Activated naive CD4-positive, alpha-beta T cell treated with anti-CD3 and anti-CD28 coated beads, Interleukin-2, amount 10 ng/mL, durations not matched to agents 7 days and 5 days (primary cell): ENCODE measurements at places on chromosomes 4 and X.

- no peak for DNase-seq
- H3K4me3 ChIP-seq: no peak overlapping the region
- no peaks in the 10 kb centered on the region for H3K27me3 ChIP-seq
- no peak overlapping the region for H3K27ac ChIP-seq
- no peaks in the 10 kb centered on the region for H3K4me1 ChIP-seq
Measured at GRCh38 chr4:134780244-134780643, 578.7 kb upstream of the PABPC4L start.

DNA sequence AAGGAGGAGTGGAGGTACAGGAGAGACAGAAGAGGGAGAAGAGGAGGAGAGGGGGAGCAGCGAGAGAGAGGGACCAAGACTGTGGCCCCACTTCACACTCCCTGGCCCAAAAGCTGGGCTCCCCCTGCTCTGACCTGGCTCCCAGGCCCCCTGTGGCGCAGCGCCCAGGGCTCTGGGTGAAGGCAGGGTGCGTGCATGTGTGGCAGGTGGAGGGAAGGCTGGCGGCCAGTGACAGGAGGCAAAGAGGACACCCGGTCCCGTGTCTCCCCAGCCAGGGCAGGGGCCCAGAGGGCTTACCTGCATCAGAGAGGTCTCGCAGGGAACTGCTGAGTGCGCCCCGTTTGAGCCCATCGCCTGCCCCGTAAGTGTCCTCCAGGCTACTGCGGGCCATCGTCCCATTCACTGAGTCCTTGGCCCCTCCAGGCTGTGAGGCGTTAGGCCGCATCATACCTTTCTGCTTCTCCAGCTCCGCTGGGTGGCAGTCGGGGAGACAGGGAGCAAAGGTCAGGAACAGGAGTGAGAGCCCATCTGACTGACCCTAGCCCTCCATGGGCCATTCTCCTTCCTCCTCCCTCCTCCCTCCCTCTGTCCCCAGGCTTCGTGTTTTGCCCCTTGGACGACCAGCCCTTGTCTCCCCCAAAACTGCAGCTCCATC is 11.1 kb upstream of the KDM5C start:
- H3K4me3 ChIP-seq: no peak overlapping the region
- no peaks in the 10 kb centered on the region for H3K36me3 ChIP-seq
- H3K27me3 ChIP-seq: peaks cover 15% of the 10 kb centered on the region
- H3K4me1 ChIP-seq: no peaks in the 10 kb centered on the region

- no peak overlapping the region for H3K4me3 ChIP-seq
- no peaks in the 10 kb centered on the region for H3K4me1 ChIP-seq
- peaks cover 4% of the 10 kb centered on the region for H3K27me3 ChIP-seq
- no peaks in the 10 kb centered on the region for H3K36me3 ChIP-seq
- DNase-seq: no peak
Measured at GRCh38 chr4:110480746-110481271, 4.9 kb downstream of the ENPEP start.

GRCh38 chrX:3461397-3462165 is 115.1 kb upstream of the MXRA5 start:
- H3K36me3 ChIP-seq: no peaks in the 10 kb centered on the region
- no peaks in the 10 kb centered on the region for H3K27me3 ChIP-seq
- no peak overlapping the region for H3K4me3 ChIP-seq
- no peak for DNase-seq
- no peaks in the 10 kb centered on the region for H3K4me1 ChIP-seq
- no peak overlapping the region for H3K27ac ChIP-seq

GRCh38 chr4:37905533-37906169 is 14.8 kb downstream of the TBC1D1 start:
- H3K27ac ChIP-seq: no peak overlapping the region
- H3K4me1 ChIP-seq: peaks cover 5% of the 10 kb centered on the region
- no peaks in the 10 kb centered on the region for H3K27me3 ChIP-seq
- H3K4me3 ChIP-seq: no peak overlapping the region

GRCh38 chrX:13159886-13160285 is 115.5 kb upstream of the FAM9C start:
- no peaks in the 10 kb centered on the region for H3K27me3 ChIP-seq
- peaks cover 11% of the 10 kb centered on the region for H3K4me1 ChIP-seq

GRCh38 chr4:144564358-144564757 is 81.6 kb upstream of the HHIP start:
- peaks cover 4% of the 10 kb centered on the region for H3K27me3 ChIP-seq
- no peaks in the 10 kb centered on the region for H3K4me1 ChIP-seq
- no peak overlapping the region for H3K27ac ChIP-seq

GRCh38 chr4:915041-915474 is 17.1 kb downstream of the GAK start:
- H3K4me3 ChIP-seq: peak overlapping the region; percentile 19
- DNase-seq: no peak
- H3K27me3 ChIP-seq: no peaks in the 10 kb centered on the region
- H3K36me3 ChIP-seq: peaks cover 27% of the 10 kb centered on the region

DNA sequence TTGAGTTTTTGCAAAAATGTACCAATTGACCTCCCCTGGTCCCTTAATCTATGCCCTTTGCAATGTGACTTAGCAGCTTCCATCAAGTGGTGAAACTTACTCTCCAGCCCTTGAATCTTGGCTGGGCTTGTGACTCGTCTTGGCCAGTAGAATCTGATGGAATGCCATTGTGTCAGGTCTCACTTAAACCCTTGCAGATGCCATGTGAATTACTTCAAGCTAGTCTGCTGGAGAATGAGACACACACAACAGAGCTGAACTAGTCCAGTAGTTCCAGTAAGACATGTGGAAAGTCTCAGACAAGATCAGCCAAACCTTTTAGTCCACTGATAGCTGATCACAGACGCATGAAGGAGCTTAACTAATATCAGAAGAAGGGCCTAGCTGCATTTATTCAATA is 567.8 kb upstream of the CPEB2 start:
- H3K4me3 ChIP-seq: no peak overlapping the region
- H3K4me1 ChIP-seq: no peaks in the 10 kb centered on the region
- no peaks in the 10 kb centered on the region for H3K36me3 ChIP-seq

- no peak for DNase-seq
- H3K27ac ChIP-seq: no peak overlapping the region
- no peaks in the 10 kb centered on the region for H3K4me1 ChIP-seq
- H3K27me3 ChIP-seq: peaks cover 37% of the 10 kb centered on the region
- H3K4me3 ChIP-seq: no peak overlapping the region
- H3K36me3 ChIP-seq: no peaks in the 10 kb centered on the region
Measured at GRCh38 chr4:82403725-82404124, 26.5 kb downstream of the HNRNPDL start.

DNA sequence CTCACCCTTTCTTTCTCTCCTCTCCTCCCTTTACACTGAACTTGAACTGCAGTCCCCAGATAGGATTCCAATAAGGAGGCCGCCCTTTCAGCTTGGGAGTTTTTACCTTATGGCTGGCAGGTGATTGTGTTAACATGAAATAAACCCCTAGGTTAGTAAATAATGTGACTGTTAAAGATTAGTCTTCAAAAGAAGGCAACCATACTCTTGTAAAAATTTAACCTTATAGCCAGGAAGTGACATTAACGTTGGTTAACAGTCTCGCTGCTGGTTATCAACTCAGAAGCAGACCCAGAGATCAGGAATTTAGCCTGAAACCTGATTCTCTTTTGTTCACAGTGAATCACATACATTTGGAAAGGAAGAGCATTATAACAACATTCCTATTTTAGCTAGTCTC is 15.2 kb downstream of the FHDC1 start:
- no peaks in the 10 kb centered on the region for H3K4me1 ChIP-seq
- no peak overlapping the region for H3K27ac ChIP-seq
- DNase-seq: no peak
- no peaks in the 10 kb centered on the region for H3K36me3 ChIP-seq
- H3K4me3 ChIP-seq: no peak overlapping the region
- peaks cover 42% of the 10 kb centered on the region for H3K27me3 ChIP-seq

DNA sequence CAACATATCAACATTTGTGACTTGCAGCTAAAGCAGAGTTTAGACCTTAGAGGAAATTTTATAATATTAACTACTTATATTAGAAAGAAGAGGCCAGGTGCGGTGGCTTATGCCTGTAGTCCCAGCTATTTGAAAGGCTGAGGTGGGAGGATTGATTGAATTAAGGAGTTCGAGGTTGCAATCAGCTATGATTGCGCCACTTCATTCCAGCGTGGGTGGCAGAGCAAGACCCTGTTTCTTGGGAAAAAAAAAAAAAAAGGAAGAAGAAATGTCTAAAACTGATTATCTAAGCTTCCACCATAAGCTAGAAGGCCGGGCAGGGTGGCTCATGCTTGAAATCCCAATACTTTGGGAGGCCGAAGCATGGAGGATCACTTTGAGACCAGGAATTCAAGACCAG is 42.0 kb upstream of the USP9X start:
- no peak overlapping the region for H3K4me3 ChIP-seq
- no peak overlapping the region for H3K27ac ChIP-seq
- H3K27me3 ChIP-seq: no peaks in the 10 kb centered on the region
- H3K4me1 ChIP-seq: peaks cover 3% of the 10 kb centered on the region

DNA sequence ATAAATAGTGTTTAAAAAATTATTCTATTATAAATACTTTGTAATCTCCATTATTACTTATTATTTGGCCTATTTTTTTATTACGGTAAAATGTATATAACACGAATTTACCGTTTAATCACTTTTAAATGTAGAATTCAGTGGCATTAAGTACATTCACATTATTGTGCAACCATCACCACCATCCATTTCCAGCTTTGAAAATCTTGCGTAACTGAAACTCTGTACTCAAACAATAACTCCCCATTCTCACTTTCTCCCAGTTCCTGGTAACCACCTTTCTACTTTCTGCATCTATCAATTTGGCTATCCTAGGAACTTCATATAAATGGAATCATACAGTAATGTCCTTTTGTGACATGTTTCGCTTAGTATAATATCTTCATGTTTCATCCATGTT is 45.7 kb downstream of the PASD1 start:
- DNase-seq: no peak
- H3K4me1 ChIP-seq: no peaks in the 10 kb centered on the region
- H3K4me3 ChIP-seq: no peak overlapping the region
- H3K36me3 ChIP-seq: no peaks in the 10 kb centered on the region
- H3K27ac ChIP-seq: no peak overlapping the region

GRCh38 chr4:85725721-85726170 is 250.8 kb downstream of the ARHGAP24 start:
- H3K4me3 ChIP-seq: no peak overlapping the region
- no peaks in the 10 kb centered on the region for H3K4me1 ChIP-seq
- H3K27ac ChIP-seq: no peak overlapping the region
- H3K27me3 ChIP-seq: no peaks in the 10 kb centered on the region
- no peaks in the 10 kb centered on the region for H3K36me3 ChIP-seq

GRCh38 chrX:10240918-10241317 is 84.1 kb downstream of the CLCN4 start:
- no peak for DNase-seq
- H3K36me3 ChIP-seq: no peaks in the 10 kb centered on the region
- no peak overlapping the region for H3K4me3 ChIP-seq
- H3K27me3 ChIP-seq: peaks cover 4% of the 10 kb centered on the region
- H3K27ac ChIP-seq: no peak overlapping the region
- no peaks in the 10 kb centered on the region for H3K4me1 ChIP-seq

DNA sequence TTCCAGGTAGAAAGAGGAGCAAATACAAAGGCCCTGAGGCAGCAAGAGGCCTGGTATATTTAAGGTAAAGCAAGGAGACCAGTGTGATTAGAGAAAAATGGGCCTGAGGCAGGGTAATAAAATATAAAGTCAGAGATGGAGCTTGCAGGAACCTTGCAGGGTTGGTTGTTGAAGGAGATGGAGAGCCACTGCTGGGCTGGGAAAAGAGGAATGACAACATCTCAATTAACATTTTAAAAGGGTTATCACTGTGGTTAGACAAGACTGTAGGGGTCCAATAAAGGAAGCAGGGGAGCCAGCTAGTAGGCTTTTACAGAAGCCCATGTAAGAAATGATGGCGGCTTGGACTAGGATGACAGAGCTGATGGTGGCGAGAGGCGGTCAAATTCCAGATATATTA is 205.5 kb upstream of the MBNL3 start:
- no peaks in the 10 kb centered on the region for H3K36me3 ChIP-seq
- no peak overlapping the region for H3K4me3 ChIP-seq
- no peak for DNase-seq
- H3K27me3 ChIP-seq: peaks cover 8% of the 10 kb centered on the region
- no peak overlapping the region for H3K27ac ChIP-seq

DNA sequence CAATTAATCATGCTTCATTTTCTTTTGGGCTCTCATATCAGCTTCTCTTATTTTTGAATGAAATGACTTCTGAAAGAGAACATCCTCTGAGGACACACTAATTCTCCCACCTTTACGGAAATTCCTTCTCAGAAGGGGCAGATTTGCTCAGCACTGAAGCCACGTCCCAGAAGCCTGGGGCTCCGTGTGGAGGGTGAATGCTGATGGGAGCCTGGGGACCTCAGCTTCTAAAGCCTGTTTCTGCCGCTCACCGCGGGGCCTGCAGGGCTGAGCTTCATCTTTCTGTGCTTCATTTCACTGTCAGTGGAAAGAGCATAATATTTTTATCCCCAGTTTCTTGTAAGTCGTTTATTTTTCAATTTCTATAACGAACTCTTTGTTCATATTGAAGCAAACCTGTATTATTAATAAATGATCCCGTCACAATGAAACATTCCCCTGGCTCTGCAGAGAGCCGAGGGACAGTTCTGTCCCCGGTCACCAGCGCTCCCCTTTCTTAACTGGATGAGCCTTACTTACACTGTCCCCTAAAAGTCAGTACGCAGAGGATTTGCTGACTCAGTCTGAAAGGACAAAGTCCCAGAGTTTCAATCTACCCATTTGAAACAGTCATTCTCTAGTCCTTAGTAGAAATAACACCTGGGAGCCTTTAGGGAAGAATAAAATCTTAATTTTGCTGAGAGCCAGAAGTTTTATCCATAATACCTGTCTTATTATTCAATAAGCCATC is 364.6 kb upstream of the FAT1 start:
- H3K27me3 ChIP-seq: no peaks in the 10 kb centered on the region
- H3K36me3 ChIP-seq: no peaks in the 10 kb centered on the region
- H3K27ac ChIP-seq: no peak overlapping the region
- H3K4me1 ChIP-seq: no peaks in the 10 kb centered on the region

DNA sequence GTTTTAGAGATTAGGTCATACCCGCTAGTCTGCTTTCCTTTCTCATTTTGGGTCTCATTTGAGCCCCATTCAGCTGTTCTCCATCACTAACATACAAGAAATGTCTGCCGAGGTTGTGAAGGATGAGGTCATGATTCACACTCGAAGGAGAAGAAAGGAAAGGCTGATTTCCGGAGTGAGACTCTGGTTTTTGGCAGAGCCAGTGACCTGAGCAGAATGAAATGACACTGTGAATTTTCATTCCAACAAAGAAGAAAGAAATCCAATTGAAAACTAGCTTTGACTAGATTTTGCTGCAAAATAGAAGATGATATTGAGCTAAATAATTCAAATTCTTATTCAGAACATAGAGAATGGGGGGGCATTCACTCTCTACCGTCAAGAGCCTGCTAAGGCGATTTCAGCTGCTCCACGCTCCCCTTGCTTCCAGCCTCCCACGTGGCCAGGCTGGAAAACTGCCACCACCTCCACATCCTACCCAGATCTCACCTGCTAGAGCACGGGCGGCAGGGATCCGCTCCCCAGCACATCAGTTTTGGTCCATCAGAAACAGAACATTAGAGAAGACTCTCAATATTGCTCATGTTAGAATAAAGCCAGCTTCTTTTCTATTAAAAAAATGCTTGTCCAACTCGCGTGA is 39.0 kb downstream of the F11 start:
- no peak for DNase-seq
- no peaks in the 10 kb centered on the region for H3K4me1 ChIP-seq
- H3K27ac ChIP-seq: no peak overlapping the region
- H3K36me3 ChIP-seq: no peaks in the 10 kb centered on the region
- no peak overlapping the region for H3K4me3 ChIP-seq
